HuH-7 (cell line): ENCODE measurements at places on chromosomes 12 and 14.

DNA sequence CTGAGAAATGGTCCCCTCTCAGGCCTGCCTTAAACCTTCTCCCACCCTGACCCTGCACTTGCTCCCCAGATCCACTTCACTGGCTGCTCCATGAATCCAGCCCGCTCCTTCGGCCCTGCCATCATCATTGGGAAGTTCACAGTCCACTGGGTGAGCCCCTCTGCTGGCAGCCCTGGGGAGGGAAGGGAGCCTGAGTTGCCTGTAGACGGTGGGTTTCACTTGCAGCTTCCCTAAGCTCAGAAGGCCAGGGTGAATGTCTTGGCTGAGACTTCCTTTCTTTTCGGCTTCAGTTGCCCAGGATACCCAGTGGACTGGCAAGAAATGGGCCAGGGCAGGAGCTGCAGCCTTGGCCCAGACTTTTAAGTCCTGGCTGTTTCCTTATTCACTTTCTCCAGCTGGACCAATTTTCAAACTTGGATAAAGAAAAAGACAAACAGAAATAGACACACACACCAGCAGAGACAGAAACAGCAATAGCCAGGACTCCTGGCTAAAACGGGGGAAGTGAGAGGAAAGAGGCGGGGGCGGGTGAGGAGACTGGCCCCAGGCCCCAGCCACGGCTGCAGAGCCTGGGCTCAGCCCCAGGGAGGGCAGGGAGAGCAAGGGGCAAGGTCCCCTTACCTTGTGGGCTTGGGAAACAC, 2.0 kb downstream of the AQP6 start:
- no peak for DNase-seq

- DNase-seq, result no peak
Observed at GRCh38 chr14:26206640-26207039, 391.2 kb downstream of the NOVA1 start.

DNA sequence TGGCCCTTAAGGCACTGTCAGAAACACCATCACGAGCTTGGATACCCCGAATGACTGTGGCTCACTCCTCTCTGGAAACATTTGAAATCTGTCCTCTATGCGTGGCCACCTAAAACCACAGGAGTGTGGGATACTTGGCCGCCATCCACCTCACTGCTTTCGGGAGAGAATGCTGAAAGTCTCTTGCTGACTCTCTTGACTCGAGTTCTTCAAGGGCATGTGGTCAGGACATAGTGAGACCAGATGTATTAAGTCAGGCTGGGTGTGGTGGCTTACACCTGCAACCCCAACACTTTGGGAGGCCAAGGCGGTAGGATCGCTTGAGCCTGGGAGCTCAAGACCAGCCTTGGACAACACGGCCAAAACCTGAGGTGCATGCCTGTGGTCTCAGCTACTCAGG, 174.7 kb upstream of the ALG10B start:
- no peak for DNase-seq

DNA sequence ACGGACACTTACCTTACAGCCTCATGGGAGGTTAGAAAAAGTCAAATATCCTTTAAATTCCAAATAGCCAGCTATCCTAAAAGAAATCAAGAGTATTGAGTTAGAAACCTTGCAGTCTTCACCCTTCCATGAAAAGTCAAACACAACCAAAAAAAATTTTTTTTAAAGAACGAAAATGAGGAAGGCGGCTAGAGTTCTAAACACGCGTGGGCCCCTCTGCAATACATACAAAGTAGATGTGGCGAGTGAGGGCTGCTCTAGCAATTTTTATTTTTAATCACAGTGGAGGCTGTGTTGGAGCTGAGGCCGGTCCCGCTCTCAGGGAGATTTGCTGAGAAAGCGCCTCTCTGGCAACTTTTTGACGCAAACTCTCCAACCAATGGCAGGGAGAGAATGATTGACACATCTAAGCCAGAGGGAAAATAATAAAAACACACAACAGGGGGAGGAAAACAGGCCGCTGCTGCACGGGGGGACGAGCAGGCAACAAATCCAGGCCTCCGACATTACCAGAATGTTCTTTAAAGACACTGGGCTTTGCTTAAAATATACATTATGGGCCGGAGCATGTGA, at the start of gene OTX2:
Gene OTX2, minus strand, starts transcription at position 333 of the 573 bp plus-strand sequence. CDS start 5,023 bp downstream, outside the sequence.
- no peak for DNase-seq

GRCh38 chr14:95389471-95390011, 69.8 kb upstream of the CLMN start:
- no peak for DNase-seq

- DNase-seq, result no peak
Observed at GRCh38 chr12:15001733-15002382, 29.0 kb downstream of the PDE6H start.

- DNase-seq, result no peak
Observed at GRCh38 chr14:90791486-90791885, 24.7 kb downstream of the TTC7B start.

DNA sequence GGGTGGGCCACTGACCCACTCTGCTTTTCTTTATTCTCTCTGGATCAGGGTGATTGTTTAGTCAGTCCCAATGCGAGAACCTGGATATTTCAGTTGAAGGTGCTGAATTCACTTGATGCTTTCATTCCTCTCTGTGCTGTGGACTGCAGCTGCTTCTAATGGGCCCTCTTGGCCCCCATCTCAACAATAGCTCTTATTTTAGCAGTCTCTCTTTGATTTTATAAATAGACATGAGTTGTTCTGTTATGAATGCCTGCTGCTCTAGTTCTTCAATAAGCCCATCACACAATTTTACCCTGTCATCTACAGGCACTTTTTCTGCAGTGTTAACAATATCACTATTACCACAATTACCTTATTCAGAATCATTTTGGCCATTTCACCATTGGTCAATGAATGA, 54.1 kb upstream of the YARS2 start:
- DNase-seq, result no peak

DNA sequence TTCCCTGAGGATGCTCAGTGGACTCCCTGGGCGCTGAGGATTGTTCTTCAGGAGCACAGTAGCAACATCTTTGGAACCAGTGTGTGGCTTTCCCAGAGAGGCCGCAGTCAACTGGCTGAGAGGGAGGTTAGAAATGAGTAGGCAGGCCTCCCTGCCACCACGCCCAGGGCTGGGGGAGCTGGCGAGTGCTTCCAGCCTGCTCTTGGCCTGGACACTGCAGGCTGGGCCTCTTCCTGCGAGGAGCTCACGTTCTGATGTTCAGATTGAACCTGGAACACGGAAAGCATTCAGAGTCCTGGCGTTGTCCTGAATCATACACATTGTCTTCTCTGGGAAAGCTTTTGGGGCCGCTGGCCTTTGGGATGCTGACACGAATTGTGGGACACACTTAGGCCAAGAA, 15.6 kb downstream of the TSPAN9 start:
- DNase-seq, result no peak

GRCh38 chr14:105908481-105908911, 382.1 kb downstream of the TMEM121 start:
- DNase-seq, result no peak

- DNase-seq, result no peak
Observed at GRCh38 chr12:131687346-131688125, 23.4 kb upstream of the SFSWAP start.

GRCh38 chr14:104536942-104537612, 42.5 kb upstream of the C14orf180 start:
- no peak for DNase-seq

DNA sequence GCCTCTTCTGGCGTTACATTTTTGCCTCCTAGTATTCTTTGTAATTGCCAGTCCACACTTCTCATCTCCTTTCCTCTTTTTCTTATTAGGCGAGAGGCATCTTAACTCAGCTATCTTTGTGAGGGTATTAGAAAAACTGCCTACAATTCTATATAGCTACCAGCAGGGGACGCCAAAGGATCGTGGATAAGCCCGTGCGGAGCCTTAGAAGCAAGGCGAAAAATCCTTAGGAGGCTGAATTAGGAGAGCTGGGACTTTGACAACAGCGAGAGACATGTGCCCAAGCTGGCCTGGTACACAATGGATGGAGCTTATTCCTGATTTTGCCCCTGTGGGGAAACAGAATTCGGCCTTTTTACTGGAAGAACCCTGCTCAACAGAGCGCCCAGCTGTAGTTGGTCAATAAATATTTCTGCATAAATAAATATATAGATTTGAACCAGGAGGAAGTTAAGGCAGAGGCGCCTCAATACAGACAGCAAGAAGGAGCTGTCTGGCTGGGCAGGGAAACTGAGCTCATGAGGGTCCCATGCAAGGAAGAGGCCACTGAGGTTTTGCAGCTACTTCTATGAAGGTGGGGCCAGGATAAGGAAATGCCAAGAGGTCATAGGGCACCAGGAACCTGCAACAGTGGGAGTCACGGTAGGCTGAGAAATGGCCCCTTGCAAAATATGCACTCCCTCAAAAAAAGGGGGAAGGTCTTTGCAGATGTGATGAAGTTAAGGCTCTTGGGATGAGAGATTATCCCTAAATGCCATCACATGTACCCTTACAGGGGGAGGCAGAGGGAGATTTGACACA, 14.6 kb upstream of the RBM19 start:
- DNase-seq, result peak; percentile 22

GRCh38 chr12:21528953-21529352, 2.9 kb downstream of the SPX start:
- DNase-seq, result no peak

DNA sequence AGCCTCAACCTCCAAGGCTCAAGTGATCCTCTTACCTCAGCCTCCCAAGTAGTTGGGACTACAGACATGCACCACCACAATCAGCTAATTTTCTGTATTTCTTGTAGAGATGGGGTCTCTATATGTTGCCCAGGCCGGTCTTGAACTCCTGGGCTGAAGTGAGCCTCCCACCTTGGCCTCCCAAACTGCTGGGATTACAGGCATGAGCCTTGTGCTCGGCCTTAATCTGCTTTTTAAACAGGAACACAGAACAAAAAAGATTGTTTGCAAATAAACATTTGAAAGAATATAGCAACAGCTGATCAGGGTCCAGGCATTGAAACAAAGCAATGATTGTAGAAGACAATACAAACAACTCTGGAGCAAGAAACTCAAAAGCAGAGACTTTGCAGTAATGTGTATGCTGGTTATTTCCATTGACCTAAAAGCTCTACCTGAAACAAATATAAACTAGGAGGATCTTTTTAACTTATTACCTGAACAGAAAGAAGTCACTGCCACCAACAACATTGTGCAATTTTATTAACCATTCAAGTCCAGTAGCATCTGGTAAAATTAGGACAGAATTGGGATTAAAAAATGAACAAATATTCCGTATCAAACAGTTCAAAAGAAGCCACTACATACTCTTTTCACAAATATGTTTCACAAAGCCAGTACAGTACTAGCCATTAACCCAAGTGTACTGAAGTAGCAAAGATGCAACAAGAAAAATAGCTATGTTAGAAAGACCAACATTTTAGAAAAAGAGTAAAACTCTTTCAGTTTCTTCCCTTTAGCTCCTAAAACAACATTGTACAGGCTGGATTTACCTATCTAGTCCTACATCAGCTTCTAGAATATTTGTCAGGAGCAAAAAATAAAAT, 14.2 kb downstream of the AMN1 start:
- no peak for DNase-seq

- no peak for DNase-seq
Observed at GRCh38 chr14:69811868-69812252, 14.8 kb upstream of the SLC10A1 start.

DNA sequence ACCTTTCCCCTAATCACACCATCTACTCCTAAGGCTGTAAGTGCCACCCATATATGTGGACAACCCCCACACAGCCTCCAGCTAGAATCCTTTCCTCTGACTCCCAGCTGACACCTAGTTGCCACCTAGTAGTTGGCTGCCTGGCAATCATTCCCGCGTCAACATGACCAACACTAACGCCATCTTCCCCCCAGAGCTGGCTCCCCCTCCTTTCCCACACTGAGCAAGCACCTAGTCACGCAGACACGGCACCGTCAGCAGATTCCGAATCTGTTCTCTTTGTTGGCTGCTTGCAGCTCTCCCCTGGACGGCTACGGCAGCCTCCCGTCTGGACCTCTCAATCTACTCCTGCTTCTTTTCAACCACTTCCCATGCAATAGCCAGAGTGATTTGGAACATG, 27.7 kb downstream of the UBR7 start:
- no peak for DNase-seq

GRCh38 chr12:85076688-85077430, 40.7 kb downstream of the LRRIQ1 start:
- peak; percentile 28 for DNase-seq
